GOT3 (cell line): ENCODE measurements at places on chromosomes 12 and 14.

- no peak for DNase-seq
Measured at GRCh38 chr14:28254768-28255167, 511.8 kb upstream of the FOXG1 start.

DNA sequence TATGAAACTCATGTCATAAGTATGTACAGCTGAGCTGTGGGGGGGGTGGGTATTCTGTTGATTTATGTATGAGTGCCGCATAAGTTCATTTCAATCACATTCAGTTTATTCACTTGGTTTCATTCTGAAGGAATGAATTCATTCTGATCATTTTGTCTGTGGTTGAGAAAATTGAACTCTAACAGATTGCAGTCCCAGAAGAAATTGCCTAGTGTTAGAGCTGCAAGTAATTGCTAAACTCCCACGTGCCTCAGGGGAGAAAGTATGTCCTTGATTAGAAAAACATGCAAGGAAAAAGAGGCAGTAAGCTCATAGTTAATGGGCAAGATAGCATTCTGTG, 442.4 kb upstream of the MGAT4C start:
- no peak for DNase-seq

- DNase-seq: no peak
Measured at GRCh38 chr12:128531170-128531569, 264.2 kb downstream of the TMEM132C start.

DNA sequence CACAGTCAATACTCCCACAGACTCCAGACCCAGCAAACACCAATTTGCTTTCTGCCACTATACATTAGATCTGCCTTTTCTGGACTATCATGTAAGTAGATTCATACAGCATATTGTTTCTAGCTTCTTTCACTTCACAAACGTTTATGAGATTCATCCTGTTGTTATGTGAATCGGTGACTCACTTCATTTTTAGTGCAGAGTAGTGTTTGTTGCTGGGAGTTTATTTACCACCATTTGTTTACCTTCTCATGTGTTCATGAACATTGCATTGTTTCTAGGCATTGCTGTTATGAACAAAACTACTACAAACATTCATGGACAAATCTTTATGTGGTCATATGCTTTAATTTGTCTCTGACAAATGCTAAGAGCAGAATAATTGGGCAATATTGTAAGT, 807.8 kb upstream of the TMEM132C start:
- DNase-seq: no peak

DNA sequence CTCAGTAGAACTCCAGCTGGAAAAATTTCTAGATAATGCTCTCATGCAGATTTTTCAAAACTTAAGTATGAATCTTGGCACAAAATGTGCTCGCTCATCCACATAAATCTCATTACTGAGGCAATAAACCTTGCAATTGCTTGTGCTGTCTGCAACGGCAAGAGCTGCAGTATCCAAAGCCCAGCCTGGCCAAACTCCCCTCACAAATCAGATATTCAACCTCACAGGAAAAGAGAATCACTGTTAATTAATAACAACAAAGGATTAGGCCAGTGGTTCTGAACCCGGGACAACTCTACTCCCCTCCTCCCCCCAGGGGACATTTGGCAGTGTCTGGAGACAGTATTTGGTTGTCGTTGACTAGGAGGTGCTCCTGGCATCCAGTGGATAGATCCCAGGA, 19.2 kb upstream of the CORO1C start:
- no peak for DNase-seq

DNA sequence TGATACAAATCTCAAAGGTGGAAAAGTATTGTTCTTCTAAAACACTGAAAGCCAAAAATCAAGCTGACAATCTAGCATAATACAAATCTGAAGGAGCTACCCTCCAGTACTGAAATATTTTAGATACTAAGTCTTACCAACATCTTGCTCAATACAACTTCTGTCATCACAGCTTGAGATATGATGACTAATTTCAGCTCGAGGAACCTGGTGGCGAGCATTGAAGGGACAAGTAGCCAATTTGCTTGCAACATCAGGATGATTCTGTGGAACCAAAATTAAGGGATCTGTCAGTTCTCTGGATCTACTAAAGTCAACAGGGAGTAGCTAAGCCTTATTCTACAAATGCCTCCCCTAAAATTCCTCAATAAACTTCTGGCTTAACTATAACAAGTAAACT, 10.4 kb downstream of the GTSF1 start:
- DNase-seq: no peak

DNA sequence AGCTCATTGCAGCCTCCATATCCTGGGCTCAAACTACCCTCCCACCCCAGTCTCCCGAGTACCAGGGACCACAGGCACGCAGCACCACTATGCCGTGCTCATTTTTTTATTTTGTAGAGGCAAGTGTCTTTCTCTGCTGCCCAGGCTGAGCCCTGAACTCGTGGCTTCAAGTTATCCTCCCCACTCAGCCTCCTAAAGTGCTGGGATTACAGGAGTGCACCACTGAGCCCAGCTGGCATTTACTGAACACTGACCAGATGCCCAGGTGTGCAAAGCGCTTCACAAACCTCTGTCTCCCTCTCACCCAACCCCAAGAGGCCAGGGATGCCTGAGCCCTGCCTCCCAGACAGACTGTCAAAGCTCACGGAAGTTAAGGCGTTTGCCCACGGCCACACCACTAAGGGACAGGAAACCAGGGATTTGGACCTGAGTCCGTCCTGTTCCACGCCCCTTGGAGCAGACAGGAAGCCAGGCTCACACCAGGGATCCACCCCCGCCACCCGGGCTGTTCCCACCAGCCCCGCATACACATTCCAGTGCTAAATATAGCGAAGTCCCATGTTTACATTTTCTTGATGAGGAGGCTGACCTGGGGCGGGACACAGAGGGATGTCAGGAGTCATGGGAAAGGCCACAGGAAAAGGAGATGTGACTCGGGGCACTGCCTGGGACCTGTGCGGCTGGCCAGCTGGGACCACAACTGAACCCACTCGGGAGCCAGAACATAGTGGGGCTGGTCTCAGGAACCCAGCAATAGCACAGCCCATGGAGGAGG, 51.2 kb downstream of the TESC start:
- no peak for DNase-seq

- DNase-seq: no peak
Measured at GRCh38 chr14:99995700-99996356, 69.4 kb upstream of the EVL start.

DNA sequence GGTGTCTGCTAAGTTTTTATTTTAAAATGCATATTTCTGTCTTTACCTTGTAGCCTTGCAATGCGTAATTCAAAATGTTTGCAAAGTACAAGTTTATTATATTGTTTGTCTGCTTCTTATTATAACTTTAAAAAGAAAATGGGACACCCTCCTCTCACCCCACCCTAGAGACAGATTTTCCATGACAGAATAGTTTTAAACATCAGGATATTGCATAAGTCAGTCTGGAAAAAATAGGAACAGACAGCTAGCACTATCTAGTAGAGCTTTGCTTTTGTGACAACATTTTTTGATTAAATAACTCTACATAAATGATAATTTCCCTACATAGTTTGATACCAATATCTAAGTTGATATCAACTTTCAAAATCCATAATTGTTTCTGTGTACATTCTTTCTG, 71.3 kb downstream of the PDE3A start:
- DNase-seq: no peak

- no peak for DNase-seq
Measured at GRCh38 chr12:27342536-27342935, 9.9 kb downstream of the BMAL2 start.

DNA sequence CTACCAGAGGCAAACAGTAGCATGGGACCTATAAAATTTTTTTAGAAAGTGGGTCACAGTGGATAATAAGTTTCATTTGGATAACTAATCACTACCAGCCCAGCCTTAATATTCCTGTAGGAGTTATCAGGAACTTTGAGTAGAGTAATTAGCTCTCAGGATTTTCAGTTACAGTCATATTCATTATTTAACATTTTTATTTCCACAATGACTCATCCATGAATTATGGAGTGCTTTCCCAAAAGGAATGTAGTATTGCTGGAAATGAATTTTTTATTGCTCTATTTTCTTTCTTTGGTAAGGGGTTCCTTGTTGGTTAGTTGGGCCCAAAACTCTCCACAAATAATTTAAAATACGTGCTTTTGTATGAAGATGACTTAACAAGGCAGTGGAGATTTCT, 53.7 kb downstream of the ERC1 start:
- DNase-seq: no peak

- DNase-seq: no peak
Measured at GRCh38 chr12:90013409-90013808, 304.8 kb upstream of the ATP2B1 start.

GRCh38 chr12:94659346-94659930, 9.1 kb upstream of the TMCC3 start:
- no peak for DNase-seq

GRCh38 chr12:50597200-50598195, 92.7 kb downstream of the DIP2B start:
- no peak for DNase-seq

DNA sequence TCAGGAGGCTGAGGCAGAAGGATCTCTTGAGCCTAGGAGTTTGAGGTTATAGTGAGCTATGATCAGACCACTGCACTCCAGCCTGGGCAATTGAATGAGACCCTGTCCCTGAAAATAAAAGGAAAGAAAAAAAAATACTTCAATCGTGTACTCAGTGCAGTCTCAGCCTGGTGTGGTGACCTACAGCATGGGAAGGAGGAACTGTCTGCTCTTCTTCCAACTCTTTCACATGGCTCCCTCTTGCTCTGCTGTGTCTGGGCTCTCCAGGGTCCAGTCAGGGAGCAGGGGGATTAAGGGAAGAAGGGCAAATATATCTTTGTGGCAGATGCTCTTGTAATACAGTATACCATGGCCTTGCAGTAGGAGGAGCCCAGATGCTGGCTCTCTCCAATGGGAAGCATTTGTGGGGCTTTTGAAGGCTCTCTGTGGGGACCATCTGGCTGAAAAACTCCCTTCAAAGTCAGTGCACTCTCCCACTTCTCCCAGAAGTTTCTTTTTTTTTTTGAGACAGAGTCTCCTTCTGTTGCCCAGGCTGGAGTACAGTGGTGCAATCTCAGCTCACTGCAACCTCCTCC, 76.6 kb upstream of the TMPO start:
- no peak for DNase-seq

GRCh38 chr14:79318371-79318770, 892.9 kb downstream of the DIO2 start:
- DNase-seq: no peak

DNA sequence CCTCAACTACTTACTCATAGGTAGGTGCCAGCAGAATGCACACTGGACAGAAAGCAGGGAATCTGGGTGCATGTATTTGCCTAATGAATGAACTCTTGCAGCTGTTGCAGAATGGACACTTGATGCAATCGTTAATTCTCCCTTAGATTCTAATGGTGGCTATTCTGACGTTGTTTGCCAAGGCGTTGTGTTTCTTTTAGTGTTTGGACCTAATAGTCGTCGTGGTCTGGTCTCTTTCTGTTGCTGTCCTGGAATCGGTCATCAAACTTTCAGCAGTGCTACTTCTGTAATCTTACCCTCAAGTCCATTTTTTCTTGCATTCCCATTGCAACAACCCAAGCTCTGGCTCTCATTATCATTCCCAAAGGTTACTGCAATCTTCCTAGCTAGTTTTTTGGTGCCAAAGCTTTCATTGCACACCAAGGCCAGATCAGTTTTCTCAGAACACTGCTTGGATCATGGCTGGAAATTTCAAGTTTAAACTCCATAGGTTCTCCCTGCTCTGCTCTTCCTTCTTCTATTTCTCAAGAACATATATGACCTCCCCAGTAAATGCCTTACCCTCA, 31.3 kb downstream of the BMP4 start:
- DNase-seq: no peak

DNA sequence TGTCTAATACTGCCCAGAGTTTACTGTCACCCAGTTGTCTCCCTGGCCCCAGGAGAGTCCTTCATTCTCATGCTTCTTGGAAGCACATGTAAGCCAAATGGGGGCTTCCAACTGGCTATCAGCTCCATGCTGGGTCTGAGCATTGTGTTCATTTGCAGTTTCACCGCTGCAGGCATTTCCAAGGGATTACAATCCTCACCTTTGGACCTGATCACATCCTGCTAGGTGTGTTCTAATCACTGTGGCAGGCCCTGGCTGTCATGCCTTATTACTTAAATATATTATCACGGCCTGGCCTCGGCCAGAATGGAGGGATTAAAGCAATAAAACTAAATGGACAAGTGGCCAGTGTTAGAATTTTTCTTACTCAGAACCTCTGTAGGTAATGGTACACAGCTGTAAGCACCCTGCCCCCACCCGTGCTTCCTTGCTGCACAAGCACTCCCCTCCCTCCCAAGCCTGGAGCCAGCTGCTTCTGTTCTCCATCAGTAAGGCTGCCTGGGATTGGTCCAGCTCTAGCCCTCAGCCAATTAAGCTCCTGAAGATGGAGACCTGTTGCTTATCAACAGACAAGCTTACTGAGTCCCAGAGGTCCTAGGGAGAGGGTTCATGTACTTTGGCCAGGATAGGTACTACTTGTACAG, 175.9 kb upstream of the RBM19 start:
- no peak for DNase-seq

GRCh38 chr14:20811986-20812975, 9.6 kb upstream of the RNASE1 start:
- no peak for DNase-seq

DNA sequence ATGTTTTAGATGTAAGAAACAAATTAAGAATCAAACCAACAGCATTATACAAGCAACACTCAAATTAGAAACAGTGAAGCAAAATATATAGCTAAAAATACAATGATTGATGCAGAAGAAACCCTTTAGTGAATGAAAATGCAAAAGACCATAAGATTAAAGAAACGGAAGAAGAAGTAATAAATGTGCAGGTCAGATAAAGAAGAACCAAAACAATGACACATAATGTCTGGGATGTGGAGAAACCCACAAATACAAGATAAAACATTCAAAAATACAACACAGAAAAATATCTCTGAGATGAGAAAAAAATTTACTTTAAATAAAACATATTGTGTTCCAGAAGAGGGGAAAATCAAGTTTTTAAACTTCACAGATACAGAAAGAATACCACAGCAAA, 73.4 kb upstream of the AVPR1A start:
- DNase-seq: no peak

GRCh38 chr14:59811815-59812214, 58.8 kb downstream of the RTN1 start:
- DNase-seq: no peak

DNA sequence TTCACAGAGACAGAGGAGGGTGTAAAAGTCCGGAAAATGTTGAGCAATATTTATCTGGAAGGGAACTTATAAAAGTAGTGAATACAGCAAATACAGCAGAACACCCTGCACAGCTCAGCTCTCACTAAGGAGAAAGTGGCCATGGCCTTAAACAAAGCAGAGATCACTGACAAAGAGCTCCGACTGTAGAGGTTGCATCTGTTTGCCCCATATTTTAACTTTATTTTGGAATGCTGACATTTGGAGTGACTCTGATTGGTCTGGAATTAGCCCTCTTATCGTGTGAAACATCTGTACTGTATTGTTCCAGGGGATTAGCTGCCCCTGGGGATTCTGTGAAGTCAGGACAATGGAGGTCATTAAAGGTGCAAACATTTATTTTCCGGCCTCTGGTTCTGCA, 1275.7 kb upstream of the FLRT2 start:
- DNase-seq: no peak

DNA sequence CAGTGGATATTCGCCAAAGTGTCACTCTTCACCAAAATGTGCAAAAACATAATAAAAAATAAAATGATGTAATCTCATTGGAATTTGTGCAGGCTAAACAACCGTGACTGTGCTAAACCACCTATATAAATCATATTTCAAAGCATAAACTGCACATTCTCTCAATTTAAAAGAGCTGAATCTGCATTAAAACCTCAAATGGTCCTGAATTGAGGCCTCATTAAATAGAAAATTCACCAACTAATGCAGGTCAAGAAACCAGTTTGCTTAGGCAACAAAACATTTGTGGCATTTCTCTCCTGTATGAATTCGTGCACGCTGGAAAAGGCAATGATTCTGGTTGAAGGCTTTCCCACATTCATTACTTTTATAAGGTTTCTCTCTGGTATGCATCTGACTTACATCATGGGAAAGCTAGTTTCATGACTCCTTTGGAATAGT, 80.1 kb upstream of the IFNG-AS1 start:
- DNase-seq: no peak
